ENCODE measurements at places on chromosomes 11 and 22. TPM values are rescaled to one million over a fixed set of nuclear protein-coding genes. Genes with fewer than 3 reads are reported as not detected.

Gene CTSW
- not detected for total RNA-seq

Gene RTN4RL2
- 0.09 TPM for total RNA-seq

Gene OR51B5
- total RNA-seq, result 0.18 TPM

Gene SAA2
- total RNA-seq, result 0.28 TPM

Gene TESMIN
- total RNA-seq, result not detected

Gene SERHL2
- total RNA-seq, result 4.4 TPM

Gene BLID
- total RNA-seq, result 4.3 TPM

Gene IGSF9B
- total RNA-seq, result 0.37 TPM

Gene TMEM179B
- total RNA-seq, result 38.4 TPM

Measured in smooth muscle cell of bladder (primary cell).